NCI-H187 (cell line): ENCODE measurements at places on chromosomes 16 and 17.
A peak's percentile ranks its signal among the peaks of the same experiment; 100 is the strongest.

GRCh38 chr17:2692781-2693135, 18.8 kb downstream of the CLUH start:
- DNase-seq, result peak; percentile 16

- no peak for DNase-seq
Measured at GRCh38 chr17:44502598-44503146, 534 bp downstream of the GPATCH8 start.

- no peak for DNase-seq
Measured at GRCh38 chr17:82217530-82218204, 5.0 kb upstream of the CCDC57 start.

GRCh38 chr16:79508294-79508693, 92.2 kb downstream of the MAF start:
- DNase-seq, result no peak

DNA sequence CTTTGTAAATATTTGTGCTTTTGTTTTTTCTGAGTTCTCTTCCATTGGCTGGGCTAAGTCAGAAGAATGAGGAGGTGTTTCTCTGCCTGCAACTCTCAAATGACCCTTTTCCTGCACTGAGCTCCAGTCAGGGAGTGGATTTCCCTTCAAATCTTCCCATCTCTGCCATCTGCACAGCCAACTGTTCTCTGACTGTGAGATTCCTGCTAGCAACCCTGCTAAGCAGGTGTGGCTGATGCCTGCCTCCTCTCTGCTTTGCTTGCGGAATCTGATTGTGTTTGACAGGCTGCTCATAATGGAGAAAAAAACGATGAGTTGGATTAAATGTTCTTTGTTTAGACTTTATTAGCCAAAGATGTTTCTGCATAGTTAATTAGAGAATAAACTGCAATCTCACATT, 519.8 kb downstream of the TMEM114 start:
- DNase-seq, result no peak

DNA sequence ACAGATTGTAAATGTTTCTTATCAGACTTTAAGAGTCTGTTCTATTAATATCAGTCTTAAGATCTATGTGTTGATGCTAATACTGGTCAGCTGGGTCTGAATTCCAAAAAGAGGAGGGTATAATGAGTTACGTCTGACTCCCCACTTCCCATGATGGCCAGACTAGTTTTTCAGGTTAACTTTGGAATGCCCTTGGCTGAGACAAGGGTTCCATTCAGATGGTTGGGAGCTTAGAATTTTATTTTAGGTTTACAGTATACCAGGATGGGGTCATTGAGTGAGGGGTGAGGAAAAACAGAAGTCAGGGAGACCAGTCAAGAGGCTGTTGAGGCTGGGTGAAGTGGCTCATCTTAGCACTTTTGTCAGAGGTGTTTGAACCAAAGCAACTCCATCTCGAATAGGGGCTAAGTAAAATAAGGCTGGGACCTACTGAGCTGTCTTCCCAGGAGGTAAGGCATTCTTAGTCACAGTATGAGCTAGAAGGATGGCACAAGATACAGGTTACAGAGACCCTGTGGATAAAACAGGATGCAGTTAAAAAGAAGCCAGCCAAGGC, 2.9 kb upstream of the TMEM231 start:
- DNase-seq, result no peak

GRCh38 chr17:37766971-37767370, 22.1 kb upstream of the HNF1B start:
- DNase-seq, result no peak

DNA sequence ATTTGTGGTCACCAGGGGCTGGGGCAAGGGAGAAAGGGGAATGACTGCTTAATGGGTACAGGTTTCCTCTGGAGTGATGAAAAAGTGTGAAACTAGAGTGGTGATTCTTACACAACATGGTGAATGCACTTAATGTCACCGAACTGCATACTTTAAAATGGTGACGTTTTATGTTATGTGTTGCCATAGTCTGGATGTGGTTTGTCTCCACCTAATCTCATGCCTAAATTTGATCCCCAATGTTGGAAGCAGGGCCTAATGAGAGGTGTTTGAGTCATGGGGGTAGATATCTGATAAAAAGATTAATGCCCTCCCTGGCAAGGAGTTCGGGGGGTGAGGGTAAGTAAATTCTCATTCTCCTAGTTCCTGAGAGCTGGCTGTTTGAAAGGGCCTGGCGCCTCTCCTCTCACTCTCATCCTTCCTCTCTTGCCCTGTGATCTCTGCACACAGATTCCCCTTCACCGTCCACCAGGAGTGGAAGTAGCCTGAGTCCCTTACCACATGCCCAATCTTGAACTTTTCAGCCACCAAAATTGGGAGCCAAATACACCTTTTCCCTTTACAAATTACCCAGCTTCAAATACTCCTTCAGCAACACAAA, 15.3 kb downstream of the XPO6 start:
- no peak for DNase-seq

DNA sequence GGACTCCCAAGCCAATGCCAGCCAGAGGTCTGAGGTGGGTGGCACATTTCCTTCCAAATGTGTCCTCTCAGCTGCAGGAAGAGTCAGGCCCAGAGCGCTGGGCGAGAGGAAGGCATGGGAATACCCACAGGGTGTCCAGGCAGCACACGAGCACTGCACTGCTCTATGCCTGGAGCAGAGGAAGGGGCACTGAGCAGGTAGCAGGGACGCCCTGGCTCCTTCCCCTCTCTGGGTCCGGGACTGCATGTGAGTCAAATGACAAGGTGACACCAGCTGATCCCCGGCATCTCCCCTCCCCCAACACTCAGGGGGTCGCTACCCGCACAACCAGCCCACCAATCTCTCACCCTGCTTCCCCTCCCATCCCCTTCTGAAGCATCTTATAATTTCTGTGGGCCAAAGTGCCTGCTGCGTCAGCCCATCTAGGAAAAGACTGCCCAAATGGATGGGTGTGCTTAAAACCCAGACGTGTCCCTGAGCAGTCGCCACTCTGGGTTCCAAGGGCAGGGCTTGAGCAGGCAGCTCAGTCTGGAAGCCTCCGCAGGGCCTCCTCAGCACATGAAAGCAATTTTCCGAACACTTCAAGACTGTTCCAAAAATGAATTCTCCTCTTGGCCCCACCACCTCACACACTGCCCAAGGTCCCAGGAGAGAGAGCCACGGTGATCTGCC, 12.0 kb upstream of the BCAR1 start:
- DNase-seq, result no peak

DNA sequence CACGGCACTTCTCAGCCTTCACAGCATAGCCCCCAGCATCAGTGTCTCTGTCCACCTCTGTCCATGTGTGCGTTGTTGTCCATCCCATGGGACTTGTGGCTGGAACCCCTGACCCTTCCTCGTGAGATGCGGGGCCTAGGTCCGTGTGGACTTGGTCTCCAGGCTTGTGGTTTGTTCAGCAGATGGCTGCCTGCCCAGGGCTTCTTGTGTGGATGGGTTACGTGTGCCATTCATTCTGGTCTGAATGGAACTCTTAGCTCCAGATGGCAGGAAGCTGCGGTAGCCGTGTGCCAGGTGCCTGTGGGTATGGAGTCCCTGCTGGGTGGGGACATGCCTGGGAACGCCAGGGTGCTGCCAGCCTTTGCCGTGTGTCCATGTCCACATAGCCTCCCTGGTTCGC, 31.7 kb upstream of the NUDT16L1 start:
- DNase-seq, result no peak

DNA sequence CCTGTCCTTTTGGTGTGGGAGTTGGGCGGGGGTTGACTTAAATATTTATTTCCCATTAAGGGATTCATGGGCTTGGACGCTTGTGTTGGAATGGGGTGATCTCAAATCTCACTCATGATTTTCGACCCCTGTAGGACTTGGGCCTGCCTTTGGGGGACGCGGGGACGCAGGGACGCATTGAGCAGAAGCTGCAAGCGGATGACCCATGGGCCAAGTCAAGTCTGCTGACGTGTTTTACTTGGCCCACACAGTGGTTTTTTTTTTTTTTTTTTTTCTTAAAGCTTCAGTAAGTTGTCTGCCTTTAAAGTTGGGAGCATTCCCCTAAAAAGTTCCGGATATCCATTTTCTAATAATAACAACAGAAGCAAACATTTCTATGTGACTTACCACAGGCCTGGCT, 28.9 kb downstream of the CMIP start:
- DNase-seq, result no peak

GRCh38 chr17:237406-237955, 56.0 kb upstream of the DOC2B start:
- DNase-seq, result no peak

DNA sequence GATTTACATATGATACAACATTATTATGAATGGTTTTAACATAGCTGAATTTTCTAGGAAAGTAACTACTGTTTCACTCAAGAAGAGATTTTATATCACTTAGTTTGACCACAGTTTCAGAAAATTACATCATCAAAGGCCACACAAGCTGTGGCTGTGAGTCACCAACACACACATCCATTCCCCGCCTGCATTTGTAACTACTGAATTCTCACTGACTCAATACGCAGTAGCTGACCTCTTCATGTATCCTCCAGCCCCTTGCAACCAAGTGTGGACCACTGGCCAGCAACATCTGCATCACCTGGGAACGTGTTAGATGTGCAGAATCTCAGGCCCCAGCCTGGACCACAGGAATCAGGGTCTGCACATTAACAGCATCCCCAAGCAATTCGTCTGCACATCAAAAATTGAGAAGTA, 197.6 kb downstream of the XYLT1 start:
- no peak for DNase-seq

GRCh38 chr17:935485-935884, 44.1 kb downstream of the NXN start:
- no peak for DNase-seq

DNA sequence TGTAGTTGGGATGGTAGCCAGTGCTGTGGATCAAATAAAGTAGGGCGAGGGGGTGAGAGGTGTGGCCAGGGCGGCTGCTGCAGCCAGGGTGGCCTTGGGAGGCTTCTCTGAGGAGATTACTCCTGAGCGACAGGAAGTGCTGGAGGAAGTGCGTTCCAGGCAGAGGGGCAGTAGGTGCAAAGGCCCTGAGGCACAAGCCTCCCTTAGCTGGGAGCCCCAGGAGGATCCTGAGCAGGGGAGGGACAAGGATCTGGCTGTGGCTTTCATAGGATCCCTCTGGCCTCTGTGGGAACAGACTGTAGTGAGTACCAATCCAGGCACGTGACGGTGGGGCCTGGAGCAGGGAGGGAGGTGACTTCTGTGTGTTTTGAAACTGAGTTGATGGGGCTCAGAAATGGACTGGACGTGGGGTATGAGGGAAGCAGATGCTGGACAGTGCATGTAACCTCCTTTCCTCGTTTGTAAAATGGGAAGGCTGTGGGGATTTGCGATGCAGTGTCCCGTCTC, 2.8 kb downstream of the LLGL1 start:
- DNase-seq, result no peak

- DNase-seq, result no peak
Measured at GRCh38 chr16:59295993-59296736, 562.0 kb upstream of the GOT2 start.

GRCh38 chr17:42113293-42114069, 967 bp upstream of the DHX58 start:
- DNase-seq, result no peak

- DNase-seq, result no peak
Measured at GRCh38 chr16:19883296-19883965, 1.2 kb downstream of the GPRC5B start.

DNA sequence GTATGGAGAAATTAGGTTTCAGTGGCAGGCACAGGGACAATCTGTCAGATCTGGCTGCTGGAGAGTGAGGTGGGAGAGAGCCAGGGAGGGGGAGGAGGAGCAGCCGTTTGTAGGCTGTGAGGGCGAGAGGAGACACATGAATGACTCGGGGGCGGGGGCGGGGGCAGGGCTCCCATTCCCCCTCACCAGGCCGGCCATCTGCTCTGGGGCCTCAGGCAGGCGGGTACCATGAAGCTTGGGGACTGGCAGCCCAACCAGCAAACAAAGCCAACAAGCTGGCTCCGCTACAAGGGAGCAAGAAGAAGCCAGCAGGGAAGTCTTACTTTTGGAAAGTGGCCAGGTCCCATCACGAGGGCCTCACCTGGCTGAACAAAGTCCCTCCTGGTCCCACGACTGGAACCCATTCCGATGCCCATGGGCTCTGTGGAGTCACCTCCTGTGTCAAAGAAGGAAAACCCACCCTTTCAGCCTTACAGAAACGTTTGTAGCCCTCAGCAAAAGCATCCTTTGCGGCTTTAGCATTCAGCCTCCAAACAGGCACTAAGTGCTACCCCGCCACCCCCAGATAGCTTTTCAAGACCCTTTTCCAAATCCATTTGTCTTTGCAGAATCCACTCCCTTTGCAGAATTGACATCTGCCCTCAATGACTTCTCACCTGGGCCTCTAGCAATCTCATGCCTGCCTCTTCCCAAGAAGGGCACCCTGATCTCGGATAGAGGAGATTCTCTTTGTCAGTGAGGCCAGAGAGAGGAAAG, 9.2 kb upstream of the SSTR2 start:
- DNase-seq, result no peak

DNA sequence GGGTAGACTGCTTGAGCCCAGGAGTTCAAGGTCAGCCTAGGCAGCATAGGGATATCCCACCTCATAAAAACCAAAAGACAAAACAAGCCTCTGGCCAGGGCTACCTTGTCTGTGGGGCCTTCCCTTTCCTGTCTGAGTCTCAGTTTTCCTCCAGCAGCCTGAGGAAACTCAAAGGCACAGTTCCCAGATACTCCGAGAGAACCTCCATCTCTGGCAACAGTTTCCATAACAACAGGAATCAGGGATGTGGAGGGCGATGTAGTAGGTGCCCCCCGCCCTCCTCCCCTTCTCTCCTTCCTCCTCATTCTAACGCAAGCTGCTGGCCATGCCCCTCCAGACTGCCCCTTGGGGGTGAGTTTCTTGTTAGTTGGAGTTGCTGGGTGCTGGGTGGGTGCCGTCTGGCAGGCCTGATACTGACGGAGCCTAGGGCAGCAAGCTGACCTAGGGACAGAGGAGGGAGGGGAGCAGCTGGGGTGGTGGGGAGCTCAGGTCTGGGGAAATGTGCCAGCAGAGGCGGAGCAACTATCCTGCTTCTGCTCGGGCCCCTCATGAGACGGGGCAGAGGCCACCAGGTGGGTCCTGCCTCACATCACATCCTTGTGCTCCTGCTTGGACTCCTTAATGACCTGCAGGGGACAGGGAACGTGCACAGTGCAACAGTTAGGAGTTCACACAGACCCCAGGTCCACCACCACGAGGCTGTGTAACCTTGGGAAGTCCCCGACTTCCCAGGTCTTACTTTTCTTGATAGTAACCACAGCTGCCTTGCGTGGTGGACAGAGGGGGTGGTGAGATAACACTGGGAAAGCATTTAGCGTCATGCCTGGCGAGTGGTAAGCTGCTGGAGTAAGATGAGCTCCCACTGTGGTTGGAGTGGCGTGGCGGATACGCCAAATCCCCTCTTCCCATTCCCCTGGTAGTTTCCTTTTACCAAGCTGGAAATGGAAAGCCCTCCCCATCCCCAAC, 7.8 kb upstream of the EFTUD2 start:
- DNase-seq, result no peak

- DNase-seq, result no peak
Measured at GRCh38 chr16:875182-876040, 74.9 kb upstream of the GNG13 start.

- no peak for DNase-seq
Measured at GRCh38 chr17:7184647-7185046, 5.5 kb upstream of the ASGR1 start.
